ENCODE measurements at places on chromosomes 12 and 14.

DNA sequence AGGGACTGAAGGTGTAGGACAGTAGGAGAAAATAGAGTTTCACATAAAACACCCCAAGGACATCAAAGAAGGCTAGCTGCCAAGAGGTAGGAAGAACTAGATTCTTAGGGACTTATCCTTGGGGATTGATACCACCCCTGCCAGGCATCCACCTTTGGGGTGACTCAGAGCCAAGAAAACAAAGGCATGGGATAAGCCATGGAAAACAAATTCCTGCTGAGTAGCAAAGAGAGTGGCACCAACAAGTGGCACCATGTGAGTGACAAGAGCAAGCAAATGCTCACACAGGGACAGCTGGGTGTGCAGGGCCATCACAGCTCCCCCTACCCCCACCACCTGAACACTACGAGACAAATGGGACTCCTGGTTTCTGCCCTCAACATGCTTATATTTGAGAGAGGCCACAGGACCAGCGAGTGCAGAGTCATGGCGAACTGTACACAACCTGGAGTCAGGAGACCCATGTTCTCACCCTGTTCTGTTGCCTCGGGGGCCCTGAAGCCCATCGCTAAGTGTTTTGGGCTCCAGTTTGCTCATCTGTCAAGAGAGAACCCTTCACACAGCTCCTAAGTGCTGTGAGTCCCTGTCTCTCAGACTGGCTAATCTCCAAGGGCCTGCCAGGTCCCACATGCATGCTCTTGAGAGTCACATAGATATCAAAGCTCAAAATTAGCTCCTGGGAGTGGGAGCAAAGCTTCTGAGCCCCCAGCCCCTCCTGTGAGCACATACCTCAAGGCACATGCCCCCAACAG, 91.9 kb downstream of the DPF3 start:
- DNase-seq = no peak

GRCh38 chr14:104317975-104318557, 179.7 kb downstream of the KIF26A start:
- DNase-seq = no peak

GRCh38 chr14:81710232-81710845, 176.7 kb upstream of the SEL1L start:
- no peak for DNase-seq

DNA sequence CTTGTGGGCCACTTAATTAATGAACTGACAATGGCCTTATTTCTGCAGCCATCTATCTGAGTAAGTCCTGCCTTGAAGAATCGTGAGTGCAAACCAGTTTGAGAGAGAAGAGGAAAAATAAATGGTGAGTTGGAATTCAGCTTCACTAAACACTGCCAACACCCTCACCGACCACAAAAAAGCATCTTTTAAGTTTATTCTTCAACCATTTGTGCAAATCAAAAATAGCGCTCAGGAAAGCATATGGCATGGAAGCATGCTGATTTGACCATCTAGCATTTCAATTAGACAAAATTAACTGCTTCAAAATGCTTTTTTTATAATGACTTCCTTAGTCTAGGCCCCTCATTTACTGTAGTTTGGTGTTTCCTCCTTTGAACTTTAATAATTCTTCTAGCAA, 294.0 kb downstream of the PPFIA2 start:
- DNase-seq = no peak

DNA sequence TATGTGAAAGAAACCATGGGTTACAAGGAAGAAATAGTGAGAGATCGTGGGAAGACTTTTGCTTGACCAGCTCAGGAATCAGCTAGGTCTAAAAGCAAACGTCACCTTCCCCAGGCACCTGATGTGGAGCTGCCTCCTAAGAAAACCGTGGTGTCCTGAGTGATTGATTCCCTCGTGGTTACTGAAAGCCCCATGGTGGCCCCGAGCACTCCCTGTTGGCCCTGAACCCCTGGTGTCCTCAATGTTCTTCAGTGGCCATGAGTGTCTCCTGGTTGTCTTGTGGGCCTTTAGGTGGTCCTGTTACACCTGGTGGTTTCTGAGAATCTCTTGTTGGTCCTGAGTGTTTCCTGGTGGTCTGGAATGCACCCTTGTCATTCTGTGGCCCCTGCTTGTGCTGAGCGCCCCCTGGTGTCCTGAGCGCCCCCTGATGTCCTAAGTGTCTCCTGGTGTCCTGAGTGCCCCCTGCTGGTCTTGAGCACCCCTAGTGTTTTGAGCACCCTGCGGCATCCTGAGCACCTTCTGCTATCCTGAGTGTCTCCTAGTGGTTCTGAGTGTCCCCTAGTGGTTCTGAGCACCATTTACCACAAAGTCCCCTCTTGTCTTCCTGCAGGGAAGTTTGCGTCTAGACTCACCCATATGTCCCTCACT, 518.7 kb downstream of the TMEM121 start:
- DNase-seq = no peak
